ENCODE measurements at places on chromosomes 12 and 14.

- DNase-seq = no peak
These were observed 36.4 kb downstream of the ANKS1B start for GRCh38 chr12:99948370-99948769.

GRCh38 chr12:122819209-122819785, 16.0 kb upstream of the HIP1R start:
- peak; percentile 48 for DNase-seq

GRCh38 chr12:5554711-5555110, 122.8 kb downstream of the NTF3 start:
- no peak for DNase-seq

DNA sequence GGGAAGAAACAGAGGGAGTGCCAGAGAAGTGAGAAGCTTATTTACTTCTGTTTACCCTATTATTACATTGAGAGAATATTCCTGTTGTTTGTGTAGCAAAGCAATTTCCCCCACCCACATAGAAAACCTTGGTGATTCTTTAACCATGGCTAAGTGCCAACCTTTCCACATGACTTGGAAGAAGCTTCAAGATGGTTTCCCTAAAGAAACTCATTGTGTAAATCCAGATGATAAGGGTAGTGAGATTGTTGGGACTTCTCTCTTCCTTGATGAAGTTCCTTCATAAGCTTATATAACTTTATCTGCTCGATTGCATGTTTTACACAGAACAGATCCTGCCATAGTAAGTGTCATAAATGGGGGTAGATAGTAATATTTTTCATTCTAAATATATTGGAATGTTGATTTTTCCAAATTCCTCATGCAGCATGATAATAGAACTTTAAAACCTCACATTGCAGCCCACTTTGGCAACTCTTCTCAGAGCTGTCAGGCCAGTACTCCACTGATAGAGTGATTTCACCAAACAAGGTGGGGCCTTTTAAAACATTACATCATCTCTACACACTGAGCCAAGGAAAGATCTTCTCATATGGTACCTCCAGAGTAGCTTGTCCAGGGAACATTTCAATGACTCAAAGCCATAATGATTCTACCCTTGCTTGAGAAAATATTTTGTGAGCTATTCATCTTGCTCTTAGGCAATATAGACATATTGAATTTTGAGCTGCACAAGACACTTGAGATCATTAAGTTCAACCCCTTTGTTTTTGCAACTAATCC, 47.8 kb upstream of the KIF21A start:
- DNase-seq = no peak

DNA sequence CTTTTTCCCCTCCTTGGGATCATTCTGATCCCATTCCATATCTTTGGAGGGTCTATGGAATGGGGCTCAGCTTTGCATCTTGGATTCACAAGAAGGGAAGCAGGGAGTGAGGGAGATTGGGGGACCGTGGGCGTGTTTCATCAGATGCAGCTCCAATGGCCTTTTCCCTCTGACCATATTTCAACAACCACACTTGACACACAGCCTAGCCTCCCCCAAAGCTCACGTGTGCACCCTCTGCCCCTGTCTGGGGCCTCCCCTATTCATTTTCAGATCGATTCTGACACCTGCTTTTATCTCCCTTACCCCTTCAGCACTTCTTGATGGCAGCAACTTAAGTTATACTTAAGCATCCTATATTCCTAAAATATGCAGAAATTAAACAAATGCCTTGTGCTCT, 126.6 kb downstream of the CHST11 start:
- no peak for DNase-seq

DNA sequence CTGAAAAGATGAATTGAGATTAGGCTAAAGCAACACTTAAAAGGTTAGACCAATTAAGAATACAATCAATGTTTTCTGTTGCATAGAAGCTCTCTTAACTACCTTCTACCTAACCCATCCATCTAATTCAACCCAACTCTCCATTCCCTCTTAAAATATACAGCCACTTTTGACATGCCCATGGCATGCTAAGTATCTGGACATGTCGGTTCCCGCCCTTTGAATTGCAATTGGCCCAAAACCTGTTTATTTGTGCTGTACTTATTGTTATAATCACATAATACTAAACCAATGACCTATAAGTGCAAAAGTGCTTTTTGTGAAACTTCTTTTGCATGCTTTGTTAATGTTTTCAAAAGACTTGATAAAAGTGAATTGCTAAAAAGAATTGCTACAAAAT, 37.6 kb upstream of the APPL2 start:
- DNase-seq = no peak

DNA sequence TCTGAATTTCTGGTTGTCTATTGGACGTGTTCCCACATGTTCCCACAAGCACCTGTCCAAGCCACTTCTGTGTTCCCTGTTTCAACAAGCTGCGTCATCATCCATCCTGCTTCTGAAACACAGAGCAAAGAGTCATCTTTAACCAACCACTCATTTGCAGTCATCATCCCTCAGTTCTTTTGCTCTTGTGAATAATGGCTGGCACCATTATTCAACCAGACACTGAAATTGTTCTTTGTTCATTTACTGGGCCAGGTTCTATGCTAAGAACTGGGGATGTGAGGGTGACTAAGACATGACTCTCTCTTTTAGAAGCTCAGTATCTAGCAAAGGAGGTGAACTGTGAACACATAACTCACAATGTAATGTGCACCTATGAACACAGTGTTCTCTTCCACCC, 40.7 kb upstream of the ANO4 start:
- no peak for DNase-seq

DNA sequence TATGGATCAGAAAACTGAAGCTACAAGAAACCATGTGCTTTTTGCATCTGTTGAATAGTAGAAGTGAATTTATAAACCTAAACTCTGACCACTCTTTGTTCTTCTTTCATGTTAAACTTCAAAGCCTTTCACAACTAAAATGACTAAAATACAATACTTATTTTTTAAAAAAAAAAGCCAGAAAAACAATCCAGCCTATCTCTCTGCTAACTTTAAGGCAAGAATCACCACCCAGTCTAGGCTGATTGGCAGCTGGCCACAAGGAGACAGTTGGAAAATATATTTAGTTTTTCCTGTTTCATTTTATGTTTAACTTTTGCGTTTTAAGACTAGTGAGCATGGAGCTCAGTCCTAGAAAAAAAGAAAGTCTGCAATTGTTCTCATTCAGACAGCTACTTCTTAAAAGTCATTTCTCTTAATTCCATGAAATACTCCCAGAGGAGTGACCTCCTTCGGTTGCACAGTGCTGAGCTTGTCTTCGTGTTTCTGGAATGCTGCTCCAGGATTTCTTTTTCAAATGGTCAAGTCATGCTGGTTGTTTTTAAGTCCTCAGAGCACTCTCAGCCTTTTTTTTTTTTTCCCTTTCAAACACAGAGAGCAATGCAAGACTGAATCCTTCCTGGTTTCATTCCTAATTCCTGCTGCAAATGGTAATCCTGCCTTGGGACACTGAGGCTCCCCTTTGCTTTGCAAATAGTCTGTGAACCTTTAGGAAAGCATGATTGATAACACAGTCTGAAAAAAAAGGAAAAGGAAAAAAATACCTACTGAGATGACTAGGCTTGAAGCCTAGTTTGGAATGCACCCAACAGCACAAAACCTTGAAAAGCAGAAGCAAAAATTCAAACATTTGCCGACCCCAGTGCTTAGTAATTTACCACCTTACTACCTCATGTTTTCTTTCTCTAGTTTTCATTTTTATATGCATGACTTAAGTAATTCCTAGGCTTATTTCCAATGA, 233.3 kb upstream of the DAAM1 start:
- DNase-seq = no peak

GRCh38 chr14:102316338-102316742, 3.2 kb upstream of the ZNF839 start:
- no peak for DNase-seq

DNA sequence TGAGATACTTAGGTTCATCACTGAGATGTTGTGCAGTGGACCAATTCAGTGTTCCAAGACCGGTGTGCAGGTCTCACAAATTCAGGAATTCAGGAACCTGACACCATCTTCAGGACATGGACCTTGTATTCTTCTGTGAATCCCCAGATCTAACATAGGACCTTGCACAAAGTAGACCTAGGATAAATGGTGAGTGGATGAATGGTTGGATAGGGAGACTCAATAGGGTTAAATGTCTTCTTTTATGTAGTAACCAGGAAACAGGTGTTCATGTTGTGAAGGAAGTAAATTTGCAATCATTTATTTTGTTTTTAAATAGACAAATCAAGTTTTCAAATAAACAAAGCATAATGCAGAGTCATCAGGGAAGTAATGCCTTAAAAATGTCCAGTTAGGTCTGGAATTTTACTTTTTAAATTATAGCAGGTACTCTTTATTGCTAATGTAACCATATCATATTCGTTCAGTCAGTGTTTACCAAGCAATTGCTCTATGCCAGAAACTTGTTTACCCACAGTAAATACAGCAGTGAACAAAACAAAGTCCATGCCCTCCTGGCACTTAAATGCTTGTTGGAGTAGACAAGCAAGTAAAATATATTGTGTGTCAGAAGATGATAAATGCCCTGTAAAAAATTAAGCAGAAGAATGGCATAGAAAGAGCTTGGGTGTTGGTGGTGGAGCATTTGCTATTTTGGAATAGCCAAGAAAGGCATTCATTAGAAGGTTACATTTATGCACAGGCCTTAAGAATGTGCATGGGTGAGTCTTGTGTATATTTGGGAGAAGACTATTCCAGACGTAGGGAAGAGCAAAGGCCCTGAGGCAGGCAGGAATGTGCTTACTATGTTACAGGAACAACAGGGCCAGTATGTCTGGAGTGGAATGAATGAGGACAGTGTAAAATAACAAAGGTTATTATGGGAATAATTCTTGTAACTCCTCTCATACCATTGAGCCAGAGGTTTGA, 26.3 kb downstream of the RXYLT1 start:
- no peak for DNase-seq

DNA sequence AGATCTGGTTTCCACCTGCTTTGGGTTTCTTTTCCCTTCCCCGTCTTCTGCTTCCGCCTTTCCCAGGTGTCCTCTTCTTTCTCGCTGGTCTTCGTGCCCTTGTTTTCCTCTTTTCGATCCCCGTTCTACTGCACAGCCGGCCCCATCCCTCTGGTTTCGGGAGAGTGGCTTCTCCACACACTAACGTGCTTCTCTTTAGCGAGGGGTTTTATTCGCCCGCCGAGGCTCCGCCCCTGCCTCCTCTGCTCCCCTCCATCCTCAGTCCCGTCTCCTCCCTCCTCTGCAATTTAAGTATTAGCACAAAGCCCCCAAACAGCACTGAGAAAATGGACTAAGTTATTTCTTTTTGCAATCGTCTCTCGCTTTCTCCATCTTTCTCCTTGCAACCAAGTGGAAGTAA, at the start of gene SLC7A8:
TSS of gene SLC7A8 (minus strand) at position 182 of the 400 bp plus-strand sequence. CDS start 746 bp downstream, outside the sequence.
- DNase-seq = no peak

GRCh38 chr14:105283028-105283427, 17.8 kb downstream of the BRF1 start:
- no peak for DNase-seq

- DNase-seq = no peak
These were observed 25.6 kb upstream of the CABP1 start for GRCh38 chr12:120614848-120615247.

DNA sequence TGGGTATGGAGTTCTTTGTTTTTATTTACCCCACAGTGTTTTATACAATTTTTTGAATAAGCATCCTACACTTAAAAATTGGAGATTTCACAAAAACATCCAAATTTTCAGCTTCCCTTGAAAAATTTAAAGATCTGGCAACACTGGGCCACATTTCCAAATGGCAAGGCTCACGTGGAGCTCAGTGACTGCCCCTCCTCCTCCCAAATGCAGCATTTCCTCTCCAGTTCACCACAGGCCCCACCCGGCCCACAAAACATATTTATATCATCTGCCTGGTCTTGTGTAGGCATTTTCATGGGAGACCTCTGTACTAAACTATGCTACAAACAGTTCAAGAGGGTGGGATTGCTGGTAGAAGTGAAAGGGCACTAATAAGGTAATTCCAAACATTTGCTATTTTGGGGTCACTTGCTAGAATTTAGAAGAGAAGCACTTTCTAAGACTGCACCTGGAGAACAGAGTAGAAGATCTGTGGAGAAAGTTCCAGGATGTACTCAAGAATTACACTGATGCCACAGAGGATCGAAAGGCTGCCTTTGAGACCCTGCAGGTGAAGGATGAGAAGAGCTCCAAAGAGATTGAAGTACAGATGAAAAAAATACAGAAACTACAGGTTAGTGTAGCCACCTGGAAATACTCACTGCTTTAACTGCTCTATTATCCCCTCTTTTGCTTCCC, 7.3 kb downstream of the FKBP11 start:
- no peak for DNase-seq

DNA sequence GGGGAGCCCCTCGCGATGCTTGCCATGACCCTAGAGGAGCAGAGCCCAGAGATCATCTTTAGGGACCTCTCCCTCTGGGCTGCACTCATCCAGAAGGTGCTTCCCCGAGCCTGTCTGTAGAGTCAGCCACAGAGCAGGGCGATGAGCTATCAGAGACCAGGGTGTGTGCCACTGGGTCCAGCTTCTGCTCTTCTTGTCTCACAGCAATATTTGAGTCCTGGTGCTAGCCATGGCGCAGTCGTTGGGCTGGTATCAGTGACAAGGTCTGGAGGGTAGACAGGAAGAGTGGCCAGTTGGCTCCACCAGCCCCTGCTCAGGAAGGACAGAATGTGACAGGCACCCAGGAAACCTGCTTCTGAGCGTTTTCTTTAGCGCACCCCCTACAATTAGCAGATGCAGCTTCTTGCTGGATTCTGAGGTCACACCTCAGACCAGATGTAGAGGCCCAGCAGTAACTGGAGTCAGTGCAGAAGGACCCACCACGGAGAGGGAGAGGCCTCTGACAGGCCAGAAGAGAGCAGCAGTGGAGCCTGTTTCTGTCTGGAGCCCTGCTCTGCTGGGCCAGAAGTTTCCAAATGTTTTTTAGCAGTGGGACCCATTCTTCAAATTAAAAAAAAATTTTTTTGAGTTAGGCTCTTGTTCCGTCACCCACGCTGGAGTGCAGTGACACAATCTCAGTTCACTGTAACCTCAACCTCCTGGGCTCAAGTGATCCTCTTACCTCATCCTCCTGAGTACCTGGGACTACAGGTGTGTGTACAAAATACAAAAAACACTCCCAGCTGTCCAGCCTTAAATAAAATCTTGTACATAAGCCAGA, 23.7 kb downstream of the ANKRD9 start:
- no peak for DNase-seq

- no peak for DNase-seq
These were observed 208.2 kb downstream of the KIF26A start for GRCh38 chr14:104346608-104347007.

DNA sequence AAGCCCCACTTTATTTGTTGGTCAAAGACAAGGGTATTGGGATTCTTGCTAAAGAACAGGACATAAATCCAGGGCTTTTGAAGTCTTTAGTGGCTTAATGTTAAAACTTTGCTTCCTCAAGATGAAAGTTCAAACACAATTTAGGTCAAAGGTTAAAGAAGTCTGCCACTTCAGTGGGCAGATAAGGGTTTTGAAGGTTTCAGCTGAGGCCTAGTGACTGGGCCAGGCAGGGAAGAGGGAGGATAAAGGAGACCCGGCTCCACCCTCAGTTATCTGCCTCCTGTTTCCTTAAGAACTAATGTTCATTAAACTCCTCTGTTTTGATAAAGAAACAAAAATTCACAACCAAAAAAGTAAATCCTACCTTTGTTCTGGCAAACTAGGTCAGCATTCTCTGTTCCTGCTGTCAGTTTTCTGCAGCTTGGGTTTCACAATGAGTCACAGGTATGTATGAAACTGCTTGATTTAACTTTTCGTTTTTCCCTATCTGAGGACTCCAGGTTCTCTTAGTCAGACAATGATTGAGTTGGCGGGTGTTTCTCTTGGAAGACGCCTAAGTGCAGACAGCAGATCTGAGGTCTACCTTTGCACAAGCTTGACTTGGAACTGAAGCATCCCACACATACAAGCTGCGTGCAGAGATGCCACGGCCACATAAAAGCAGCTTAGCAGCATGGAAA, 208.3 kb downstream of the EXOC5 start:
- DNase-seq = no peak
